ENCODE measurements at places on chromosomes 12 and 14.

DNA sequence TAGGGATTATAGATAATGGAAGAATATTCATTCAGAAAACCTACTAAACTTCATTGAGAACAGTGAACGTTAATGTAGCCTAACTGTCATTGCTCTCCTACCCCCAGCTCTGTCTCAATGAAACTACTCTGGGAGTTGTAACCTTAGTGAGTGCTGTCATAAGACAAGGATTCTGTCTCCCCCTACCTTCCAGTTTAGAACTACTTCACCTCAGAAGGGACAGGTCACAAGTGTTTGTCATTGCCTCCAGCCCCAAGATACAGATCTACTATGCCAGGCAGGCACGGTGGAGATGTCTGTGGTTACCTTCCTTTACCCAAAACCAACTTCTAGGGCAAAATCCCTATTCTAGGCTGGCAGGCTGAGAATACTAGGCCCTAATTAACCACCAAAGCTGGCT is 833.1 kb upstream of the SEL1L start:
- no peak for DNase-seq

DNA sequence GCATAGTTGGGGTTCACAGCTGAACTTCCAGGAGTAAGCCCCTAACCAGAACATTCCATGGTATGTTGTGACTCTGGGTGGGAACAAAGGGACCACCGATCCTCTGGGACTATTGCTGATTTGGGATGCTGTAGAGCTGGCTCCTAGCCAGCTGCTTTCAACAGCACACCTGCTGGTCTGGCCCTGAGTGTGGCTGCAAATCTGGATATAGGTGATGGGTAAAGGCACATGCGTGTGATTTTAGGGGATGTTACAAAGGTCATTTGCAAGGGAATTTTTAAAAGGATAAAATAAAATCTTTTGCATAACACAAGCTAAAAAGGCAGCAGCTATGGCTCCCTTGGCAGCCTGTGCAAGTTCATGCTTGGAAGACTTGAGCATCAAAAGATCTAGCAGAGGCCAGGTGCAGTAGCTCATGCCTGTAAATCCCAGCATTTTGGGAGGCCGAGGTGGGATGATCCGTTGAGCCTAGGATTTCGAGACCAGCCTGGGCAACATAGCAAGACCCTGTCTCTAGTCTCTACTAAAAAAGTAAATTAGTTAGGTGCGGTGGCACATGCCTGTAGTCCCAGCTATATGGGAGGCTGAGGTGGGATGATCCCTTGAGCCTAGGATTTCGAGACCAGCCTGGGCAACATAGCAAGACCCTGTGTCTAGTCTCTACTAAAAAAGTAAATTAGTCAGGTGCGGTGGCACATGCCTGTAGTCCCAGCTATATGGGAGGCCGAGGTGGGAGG is 1.6 kb downstream of the ALDH2 start:
- DNase-seq, result no peak

DNA sequence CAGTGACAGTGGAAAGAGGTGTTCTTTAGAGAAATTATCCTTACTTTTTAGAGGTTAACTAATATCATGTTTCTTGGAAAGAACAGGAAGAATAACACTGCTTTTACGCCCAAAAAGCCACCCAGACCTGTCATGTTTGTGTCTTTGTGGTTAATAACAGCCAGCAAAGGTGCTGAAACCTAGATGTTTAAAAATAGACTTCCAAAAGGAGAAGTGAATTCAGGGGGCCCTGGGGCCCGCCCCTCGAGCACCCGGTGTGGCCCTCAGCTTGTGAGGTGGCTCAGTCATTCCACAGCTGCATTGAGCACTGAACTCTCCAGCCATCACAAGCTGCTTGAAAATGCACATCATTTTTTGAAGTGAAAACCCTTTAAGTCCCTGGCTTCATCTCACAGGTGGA is 20.8 kb upstream of the AMN start:
- DNase-seq, result no peak

GRCh38 chr12:22631863-22632463 is 7.0 kb downstream of the ETNK1 start:
- DNase-seq, result no peak

DNA sequence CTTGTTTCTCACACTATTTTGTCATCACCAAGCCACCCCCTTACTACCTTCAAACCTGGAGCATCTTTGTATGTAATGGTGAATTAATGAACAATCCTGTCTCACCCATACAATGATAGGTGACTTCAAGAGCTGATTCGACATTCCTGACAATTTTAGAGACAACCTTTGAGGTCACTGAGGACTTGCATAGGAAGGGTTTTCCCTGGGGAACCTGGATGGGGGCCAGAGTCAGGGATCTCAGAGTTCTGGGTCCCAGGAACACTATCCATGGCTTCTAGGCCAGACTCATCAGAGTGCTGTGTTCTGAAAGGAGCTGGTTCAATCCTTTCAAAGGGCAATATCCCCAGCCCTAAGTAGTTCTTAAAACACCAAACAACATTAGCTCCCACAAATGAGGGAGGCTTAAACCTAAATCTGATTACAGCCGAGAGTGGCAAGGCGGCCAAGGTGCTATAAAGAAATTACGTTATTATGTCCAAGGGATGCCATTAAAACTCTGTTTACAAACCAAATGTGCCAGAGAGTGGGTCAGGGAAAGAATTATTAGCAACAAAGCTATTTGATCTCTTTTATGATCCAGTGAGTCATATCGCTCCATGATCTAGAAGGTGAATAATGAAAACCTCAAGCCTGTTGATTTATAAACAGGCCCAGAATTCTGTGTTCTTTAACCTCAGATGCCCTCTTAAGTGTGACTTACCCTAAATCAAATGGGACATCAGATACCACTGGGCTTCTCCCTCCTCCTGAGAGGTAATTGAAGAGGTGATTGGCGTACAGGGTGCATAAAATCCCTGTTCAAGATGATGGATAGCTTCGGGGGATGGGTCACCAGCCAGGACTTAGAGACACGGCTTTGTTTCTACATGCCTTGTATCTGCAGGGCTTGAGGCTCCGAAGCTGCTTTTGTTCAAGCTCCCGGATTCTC is 230.2 kb upstream of the TBX3 start:
- no peak for DNase-seq

- DNase-seq, result no peak
Measured at GRCh38 chr12:2544230-2544629, 250.5 kb upstream of the FKBP4 start.

GRCh38 chr14:92099802-92100201 is 6.6 kb downstream of the ATXN3 start:
- DNase-seq, result no peak

DNA sequence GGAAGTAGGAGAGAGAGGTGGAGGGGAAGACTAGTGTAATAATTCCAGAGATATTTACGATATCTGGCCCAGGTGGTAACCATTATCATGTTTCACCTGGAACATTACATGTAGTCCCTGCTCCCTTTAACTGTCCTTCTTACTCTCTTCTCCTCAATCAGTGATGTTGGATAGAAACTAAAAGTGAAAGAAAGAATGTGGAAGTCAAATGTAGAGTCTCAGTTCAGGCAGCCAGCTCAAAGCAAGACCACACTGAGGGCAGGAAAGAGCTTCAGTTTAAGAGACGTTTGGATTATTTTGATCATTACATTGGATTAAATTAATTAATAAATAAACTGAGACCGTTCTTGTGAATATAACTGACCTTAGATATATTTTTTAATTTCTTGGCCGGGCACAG is 594.4 kb downstream of the FLRT2 start:
- no peak for DNase-seq

- DNase-seq, result no peak
Measured at GRCh38 chr12:100359822-100360221, 2.9 kb downstream of the SLC17A8 start.

DNA sequence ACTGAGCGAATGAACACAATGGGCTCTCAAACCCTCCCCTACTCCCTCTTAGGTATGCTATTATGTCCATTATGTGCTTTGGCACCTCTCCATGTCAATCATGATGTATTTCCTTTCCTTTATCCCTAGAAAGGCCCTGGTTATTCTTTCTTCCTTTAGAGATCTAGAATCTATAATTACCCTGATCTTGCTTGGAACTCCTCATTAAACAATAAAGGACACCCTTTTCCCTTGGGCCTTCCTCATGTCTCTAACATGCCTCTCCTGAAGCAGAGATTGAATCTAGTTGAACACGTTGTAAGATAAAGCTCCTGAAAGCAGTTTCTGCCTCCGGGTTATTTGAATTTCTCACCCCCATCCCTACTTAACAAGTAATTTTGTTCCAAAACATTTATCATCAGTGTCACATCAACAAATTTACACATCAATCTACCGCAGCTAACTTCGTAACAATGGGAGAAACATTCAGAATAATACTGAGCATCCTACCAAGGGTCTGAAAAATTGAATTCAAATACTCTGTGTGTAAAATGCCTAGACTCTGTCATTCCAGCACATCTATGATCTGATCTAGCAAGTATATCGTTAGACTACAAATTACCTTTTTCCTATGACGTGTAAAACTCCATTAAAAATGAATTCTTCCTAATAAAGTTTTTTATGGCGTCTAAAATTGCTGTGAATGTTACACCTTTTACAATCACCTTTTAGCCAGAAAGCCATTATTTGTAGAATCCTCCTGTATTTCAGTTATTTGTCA is 5.4 kb downstream of the USP44 start:
- DNase-seq, result no peak

Data from naive thymus-derived CD4-positive, alpha-beta T cell (primary cell).